Stimulated activated CD8-positive, alpha-beta memory T cell treated with anti-CD3 and anti-CD28 coated beads, Interleukin-7, amount 100 ng/mL, for 1 hour (primary cell): ENCODE measurements at places on chromosomes 12 and 14.

- no peak for DNase-seq
These were observed 2.3 kb downstream of the SPATS2 start for GRCh38 chr12:49369411-49370145.

DNA sequence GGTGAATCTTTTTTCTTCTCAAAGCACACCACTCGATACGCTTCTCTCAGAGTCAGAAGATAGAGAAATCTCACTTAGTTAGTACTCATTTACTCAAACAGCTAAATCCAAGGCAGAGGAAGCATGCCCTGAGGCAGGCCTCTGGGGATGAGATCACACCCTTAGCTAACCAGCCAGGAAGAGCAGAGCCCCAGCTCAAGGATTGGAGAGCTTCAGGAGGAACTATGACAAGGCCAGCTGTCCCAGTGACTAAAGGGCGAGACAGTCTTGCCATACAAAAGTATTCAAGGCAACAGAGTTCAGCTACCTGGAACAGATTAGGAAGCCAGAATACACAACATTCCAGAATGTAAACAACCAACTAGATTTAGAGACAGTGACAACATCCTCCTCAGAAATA, 197.7 kb upstream of the CCDC196 start:
- DNase-seq: no peak

DNA sequence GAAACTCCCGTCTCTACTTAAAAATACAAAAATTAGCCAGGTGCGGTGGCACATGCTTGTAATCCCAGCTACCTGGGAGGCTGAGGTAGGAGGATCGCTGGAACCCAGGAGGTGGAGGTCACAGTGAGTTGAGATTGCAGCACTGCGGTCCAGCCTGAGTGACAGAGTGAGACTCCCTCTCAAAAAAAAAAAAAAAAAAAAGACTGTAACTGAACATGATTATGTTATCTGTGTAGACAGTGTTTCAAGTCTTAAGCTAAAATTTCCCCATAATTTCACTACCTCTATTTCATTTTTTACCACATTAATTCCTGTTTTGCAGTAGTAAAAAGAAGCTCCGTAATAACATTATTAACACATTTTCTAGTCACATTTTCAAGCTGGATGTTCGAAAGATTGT, 5.4 kb downstream of the PLBD1 start:
- DNase-seq: no peak

DNA sequence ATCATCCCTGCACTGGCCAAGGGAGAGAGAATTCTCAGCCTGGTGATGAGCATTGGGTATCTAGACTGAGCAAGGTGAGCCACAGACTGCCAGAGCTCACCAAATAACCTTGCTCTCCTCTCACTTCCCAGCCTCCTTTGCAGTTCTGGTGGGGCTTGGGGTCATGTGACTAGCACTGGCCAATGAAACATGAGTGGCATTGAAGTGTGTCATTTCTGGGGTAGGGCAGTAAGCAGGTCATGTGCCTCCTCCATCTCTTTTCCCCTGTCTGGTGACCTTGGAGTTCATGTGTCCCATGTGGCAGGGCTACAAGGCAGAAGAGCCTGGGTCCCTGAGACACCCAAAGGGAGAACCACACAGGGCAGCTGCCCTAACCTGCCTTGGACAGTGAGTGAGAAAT, 3.6 kb upstream of the KRT72 start:
- DNase-seq: no peak

DNA sequence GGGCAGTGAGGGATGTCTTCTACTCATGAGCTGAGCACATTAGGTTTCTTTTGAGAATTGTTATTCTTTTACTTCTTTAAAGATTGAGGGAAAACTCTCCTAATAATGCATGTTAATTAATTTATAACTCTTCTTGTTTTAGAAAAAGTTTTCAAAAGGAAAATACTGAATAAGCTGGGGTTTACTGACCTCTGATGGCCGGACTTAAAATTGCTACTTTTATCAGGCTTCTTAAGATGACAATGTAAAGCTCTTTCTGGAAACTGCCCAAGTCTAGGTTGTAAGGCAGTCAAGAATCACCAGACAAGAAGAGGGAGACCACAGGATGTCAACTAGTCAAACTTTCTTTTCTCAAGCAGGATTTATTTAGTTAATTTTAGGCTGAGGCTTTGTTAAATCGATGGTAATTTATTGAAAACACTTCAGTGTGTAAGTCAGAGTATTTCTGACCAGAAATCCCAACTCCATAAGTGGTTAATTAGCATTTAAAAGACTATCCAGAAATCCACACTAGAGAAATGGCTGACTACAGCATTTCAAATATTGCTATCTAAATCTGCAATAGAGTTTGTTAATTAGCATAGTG, 82.1 kb downstream of the AVPR1A start:
- DNase-seq: no peak
